ENCODE measurements at places on chromosomes 7 and 10.

- no peak for DNase-seq
Measured at GRCh38 chr7:94511718-94512117, 2.1 kb downstream of the CASD1 start.

GRCh38 chr7:50431722-50432305, 18.3 kb downstream of the FIGNL1 start:
- no peak for DNase-seq

- no peak for DNase-seq
Measured at GRCh38 chr10:62990126-62990525, 143.0 kb upstream of the NRBF2 start.

- DNase-seq, result no peak
Measured at GRCh38 chr10:114767986-114768821, 53.4 kb upstream of the FHIP2A start.

GRCh38 chr10:100738055-100738827, 7.1 kb upstream of the PAX2 start:
- no peak for DNase-seq

- DNase-seq, result no peak
Measured at GRCh38 chr7:141785706-141786552, 4.1 kb upstream of the TAS2R5 start.
